ENCODE measurements at places on chromosomes 3 and 15. TPM values are rescaled to one million over a fixed set of nuclear protein-coding genes. Genes with fewer than 3 reads are reported as not detected.

GRCh38 chr3:185473290-185473815 is 25.5 kb downstream of the TMEM41A start:
- DNase-seq = peak; percentile 2

GRCh38 chr3:16349986-16350596 is 85.1 kb downstream of the OXNAD1 start:
- peak; percentile 88 for DNase-seq

DNA sequence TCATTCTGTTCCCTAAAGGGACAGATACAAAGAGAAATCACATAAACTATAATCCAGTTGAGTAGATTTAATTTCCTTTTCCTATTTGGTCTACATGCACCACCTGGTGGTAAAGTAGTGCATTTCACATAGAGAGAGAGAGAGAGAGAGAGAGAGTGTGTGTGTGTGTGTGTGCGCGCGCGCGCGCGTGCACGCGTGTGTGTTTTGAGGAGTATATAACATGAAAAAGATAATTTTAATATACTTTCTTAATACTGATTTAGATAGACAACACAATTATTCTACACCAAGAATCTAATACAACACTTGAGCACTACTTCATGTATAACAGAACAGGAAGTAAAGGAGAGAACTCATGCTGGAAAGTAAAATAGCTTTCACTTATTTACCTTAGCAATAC is 1.1 kb upstream of the FGF7 start:
- DNase-seq = peak; percentile 81

DNA sequence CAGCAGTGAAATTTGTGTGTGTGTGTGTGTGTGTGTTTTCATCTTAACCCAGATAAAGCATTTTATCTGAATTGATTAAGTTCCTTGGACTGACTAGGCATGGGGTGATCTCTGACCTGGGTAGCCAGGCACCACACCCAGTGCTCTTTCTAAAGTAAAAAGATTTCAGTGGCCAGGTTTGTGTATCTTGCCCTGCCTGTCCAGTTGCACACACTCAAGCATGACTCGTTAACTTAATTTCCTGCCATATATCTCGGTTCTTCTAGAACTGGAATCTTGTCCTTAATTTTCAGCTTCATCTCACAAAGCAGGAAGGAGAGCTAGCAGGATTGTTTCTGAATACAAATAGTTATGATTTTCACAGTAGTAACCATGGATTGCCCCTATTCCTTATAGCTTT is 17.0 kb downstream of the TM4SF18 start:
- peak; percentile 22 for DNase-seq

- no peak for DNase-seq
Observed at GRCh38 chr15:85704720-85705429, 89.8 kb downstream of the KLHL25 start.

PROK2 gene
- not detected for total RNA-seq

KLHL40 gene
- total RNA-seq = not detected

ST8SIA2 gene
- total RNA-seq = not detected

CCNB2 gene
- total RNA-seq = 57.2 TPM
